ENCODE measurements at places on chromosomes 5 and 9.

DNA sequence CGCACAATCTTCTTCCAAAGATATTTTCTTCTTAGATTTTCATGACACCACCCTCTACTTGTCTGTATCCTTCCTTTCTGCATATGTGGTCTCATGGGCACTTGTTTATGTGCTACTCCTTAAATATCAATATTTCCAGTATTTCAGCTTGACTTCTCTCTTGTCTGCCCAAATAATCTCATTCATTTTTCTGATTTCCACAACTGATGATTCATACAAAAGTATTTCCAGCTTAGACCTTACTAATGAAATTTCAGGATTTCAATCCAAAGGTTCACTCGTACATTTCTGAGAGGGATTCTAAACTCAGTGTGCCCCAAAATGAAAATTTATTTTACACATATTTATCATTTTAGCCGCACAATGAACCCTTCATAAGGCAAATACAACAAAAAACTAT, 928.9 kb upstream of the C9orf72 start:
- DNase-seq: no peak

GRCh38 chr5:174723315-174723978, 935 bp upstream of the MSX2 start:
- DNase-seq: no peak

DNA sequence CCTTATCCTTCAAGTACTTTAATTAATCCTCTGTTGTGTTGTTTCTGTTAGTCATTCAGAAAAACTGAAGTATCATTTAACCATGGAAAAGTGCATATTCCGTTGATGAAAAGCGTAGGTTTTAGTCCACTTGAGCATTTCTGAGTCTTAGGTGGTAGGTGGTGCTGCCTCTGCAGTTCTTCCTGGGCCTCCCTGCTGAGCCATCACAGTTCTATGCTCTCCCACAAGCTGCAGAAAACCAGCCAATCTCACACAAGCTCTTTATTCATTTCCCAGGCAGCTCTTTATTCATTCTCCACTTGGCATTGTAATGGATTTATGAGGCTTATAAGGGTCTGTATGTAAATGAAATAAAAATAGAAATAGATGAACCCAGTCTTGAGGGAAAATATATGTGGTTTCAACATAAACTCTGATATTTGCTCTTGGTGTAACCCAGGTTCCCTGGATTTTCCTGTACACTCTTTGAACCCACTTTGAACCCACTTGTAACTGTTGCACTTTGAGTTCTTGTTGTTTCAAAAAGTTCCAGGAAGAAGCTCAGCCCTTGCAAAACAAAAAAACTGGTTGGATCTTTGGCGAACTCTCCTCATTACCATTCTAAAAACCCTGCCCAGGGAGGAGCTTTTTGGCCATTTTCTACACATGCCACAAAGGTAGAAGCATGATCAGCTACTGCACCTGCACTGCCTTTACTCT, 56.0 kb downstream of the ZNF510 start:
- no peak for DNase-seq

DNA sequence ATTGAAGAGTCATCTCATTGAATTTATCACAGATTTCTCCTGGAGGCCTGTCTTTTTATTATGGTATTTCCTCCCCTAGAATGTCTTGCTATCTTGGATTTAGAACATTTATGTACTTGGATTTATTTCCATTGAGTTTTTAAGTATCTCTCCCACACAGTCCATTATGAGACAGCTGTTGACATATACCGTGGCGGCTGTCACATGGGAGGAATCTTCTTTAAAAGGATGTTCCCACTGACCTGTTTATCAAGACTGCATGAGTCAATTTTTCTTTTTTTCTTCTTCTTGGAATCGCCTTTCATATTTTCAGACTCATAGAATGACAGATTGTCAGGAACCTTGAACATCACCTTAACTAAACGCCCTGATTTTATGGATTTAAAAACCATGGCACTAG, 2.9 kb upstream of the CAVIN4 start:
- no peak for DNase-seq

- no peak for DNase-seq
Measured at GRCh38 chr5:54867310-54867944, 118.0 kb downstream of the ESM1 start.

All from NCI-H1092 (cell line).